ENCODE measurements at places on chromosomes 6 and 20. TPM values are rescaled to one million over a fixed set of nuclear protein-coding genes. Genes with fewer than 3 reads are reported as not detected.

DNA sequence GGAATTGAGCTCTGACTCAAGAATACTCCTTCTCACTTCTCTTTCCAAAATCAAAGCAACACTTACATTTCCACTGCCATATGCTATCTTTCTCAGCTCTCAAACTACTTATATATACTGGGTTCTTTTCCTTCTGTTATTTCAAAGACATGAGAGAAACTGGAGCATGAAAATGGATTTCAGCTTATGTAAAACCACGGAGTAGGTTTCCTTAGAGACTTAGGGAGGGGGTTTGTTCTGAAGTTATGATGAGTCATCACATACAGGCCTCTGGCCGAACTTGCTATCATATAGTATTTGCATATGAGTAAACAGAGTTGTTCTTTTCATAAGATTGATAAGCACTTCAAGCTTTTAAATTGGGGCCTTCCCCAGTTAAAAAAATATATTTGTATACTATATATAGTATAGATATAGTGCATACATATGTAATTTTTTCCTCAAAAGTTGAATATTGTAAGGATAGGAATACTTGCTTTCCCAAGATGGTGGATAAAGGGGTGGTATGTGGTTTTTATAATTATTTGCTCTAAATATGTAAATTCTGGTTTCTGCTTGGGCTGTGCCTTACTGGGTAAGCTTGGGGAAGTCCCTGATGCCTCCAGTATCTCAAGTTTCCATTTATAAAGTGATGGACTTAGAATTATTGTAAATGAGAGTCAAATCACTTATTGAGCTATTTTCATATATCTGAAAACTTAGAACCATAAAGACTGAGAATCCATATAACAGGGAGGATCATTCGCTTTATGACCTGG is 273.9 kb downstream of the RFPL4B start:
- H3K27me3 ChIP-seq: no peaks in the 10 kb centered on the region
- no peak overlapping the region for H3K4me3 ChIP-seq
- H3K27ac ChIP-seq: no peak overlapping the region
- no peaks in the 10 kb centered on the region for H3K36me3 ChIP-seq
- no peaks in the 10 kb centered on the region for H3K4me1 ChIP-seq
- no peak for DNase-seq

GRCh38 chr6:92647630-92648029 is 771.7 kb downstream of the EPHA7 start:
- H3K27ac ChIP-seq: no peak overlapping the region
- no peak overlapping the region for H3K4me3 ChIP-seq
- no peak for DNase-seq
- H3K4me1 ChIP-seq: no peaks in the 10 kb centered on the region
- H3K36me3 ChIP-seq: no peaks in the 10 kb centered on the region
- no peaks in the 10 kb centered on the region for H3K27me3 ChIP-seq

GRCh38 chr6:14934013-14934412 is 311.9 kb upstream of the JARID2 start:
- peaks cover 17% of the 10 kb centered on the region for H3K4me1 ChIP-seq
- H3K4me3 ChIP-seq: no peak overlapping the region
- no peak overlapping the region for H3K27ac ChIP-seq
- H3K36me3 ChIP-seq: no peaks in the 10 kb centered on the region

DNA sequence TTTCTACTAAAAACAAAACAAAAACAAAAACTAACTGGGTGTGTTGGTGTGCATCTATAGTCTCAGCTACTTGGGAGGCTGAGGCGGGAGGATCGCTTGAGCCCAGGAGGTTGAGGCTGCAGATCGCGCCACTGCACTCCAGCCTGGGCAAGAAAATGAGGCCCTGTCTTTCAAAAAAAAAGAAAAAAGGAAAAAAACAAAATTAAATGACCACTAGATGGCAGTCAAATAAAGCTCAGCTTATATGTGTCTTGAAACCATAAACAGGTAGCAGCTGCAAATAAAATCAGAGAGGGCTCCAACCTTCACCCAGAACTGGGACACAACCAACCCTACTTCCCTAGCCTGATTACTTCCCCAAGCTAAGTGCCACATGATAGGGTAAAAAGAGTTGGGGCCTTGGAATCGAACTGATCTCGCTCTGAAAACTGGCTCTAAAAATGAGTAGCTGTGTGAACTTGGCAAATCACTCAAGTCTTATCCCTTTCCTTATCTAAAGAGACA is 67.1 kb upstream of the ADGRF4 start:
- no peaks in the 10 kb centered on the region for H3K27me3 ChIP-seq
- peaks cover 4% of the 10 kb centered on the region for H3K4me1 ChIP-seq
- peak; percentile 30 for DNase-seq

DNA sequence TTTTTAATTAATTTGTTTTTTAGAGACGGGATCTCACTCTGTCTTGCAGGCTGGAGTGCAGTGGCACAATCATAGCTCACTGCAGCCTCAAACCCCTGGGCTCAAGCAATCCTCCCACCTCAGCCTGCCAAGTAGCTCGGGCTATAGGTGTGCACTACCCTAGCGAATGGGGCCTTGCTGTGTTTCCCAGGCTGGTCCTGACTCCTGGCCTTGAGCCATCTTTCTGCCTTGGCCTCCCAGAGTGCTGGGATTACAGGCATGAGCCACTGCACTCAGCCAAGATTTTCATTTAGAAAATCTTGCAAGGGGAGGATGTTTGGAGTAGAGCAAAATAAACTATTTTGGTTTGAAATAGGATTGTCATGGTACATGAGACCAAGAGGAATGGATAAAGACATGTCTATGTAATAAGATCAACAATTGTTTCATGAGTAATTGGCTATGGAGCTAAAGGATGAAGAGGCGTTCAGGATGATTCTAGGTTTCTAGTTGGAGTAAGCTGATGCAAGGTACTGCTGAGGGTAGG is 237.8 kb downstream of the UST start:
- H3K4me1 ChIP-seq: peaks cover 32% of the 10 kb centered on the region
- DNase-seq: no peak
- H3K27ac ChIP-seq: no peak overlapping the region
- H3K36me3 ChIP-seq: peaks cover 7% of the 10 kb centered on the region

- no peaks in the 10 kb centered on the region for H3K27me3 ChIP-seq
- DNase-seq: no peak
- H3K36me3 ChIP-seq: no peaks in the 10 kb centered on the region
- no peak overlapping the region for H3K4me3 ChIP-seq
- H3K27ac ChIP-seq: no peak overlapping the region
These were observed 272.1 kb upstream of the SGK1 start for GRCh38 chr6:134590004-134590403.

DNA sequence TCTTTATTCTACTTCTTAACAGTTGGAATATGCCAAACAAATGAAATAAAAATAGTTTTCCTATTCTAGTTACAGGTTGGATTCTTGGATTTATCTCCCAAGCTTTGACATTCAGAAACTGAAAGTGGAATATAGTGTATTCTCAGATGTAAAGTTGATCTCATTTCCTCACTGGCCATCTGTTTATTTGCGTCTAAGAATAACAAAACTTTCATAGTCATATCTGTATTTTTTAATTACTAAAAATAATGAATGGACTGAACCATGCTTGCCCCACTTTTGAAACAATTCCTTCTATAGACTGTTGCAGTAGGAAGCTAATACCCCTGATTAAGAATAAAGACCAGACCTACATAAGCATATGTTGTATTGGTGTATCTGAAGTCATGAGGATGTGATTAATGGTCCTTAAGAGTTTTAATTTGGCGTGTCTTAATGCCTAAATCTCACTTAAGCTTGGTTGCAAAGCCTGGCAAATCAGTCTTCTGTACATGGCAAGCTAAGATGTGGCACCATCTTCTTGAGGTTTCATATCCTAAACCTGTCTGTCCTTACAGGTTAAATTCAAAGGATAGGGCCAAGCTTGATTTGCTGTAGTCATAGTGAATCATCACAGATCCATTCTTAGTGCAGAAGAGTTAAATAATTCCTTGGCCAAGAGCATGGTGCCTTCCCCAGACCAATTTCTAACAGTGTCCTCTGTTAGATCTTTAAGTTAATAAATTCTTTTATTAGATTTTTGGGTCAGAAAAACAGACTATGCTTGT is 58.9 kb downstream of the FOXO3 start:
- no peak overlapping the region for H3K27ac ChIP-seq
- DNase-seq: no peak
- peaks cover 48% of the 10 kb centered on the region for H3K4me1 ChIP-seq
- no peaks in the 10 kb centered on the region for H3K36me3 ChIP-seq
- no peaks in the 10 kb centered on the region for H3K27me3 ChIP-seq

DNA sequence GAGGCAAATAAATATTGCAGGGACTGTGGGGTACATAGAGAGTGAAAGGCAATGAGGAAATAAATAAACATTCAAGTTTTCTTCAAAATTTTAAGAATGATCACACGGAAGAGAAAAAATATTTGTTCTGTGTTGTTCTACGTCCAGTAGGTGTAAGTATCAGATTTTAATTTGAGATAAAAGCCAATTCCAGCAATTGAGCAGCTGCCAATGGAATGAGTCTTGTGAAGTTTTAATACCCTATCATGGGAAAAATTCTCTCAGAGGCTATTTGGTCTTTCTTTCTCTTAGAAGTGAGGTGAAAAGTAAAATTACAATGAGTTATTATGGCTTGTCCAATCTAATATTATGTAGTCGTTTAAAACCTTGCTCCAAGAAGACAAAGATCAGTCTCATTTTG is 195.7 kb upstream of the CITED2 start:
- no peak for DNase-seq
- no peak overlapping the region for H3K4me3 ChIP-seq
- H3K36me3 ChIP-seq: no peaks in the 10 kb centered on the region
- H3K27me3 ChIP-seq: no peaks in the 10 kb centered on the region
- H3K27ac ChIP-seq: no peak overlapping the region
- no peaks in the 10 kb centered on the region for H3K4me1 ChIP-seq

GRCh38 chr6:38579010-38579628 is 60.6 kb downstream of the BTBD9 start:
- peaks cover 16% of the 10 kb centered on the region for H3K36me3 ChIP-seq
- H3K4me1 ChIP-seq: no peaks in the 10 kb centered on the region
- H3K27ac ChIP-seq: no peak overlapping the region

DNA sequence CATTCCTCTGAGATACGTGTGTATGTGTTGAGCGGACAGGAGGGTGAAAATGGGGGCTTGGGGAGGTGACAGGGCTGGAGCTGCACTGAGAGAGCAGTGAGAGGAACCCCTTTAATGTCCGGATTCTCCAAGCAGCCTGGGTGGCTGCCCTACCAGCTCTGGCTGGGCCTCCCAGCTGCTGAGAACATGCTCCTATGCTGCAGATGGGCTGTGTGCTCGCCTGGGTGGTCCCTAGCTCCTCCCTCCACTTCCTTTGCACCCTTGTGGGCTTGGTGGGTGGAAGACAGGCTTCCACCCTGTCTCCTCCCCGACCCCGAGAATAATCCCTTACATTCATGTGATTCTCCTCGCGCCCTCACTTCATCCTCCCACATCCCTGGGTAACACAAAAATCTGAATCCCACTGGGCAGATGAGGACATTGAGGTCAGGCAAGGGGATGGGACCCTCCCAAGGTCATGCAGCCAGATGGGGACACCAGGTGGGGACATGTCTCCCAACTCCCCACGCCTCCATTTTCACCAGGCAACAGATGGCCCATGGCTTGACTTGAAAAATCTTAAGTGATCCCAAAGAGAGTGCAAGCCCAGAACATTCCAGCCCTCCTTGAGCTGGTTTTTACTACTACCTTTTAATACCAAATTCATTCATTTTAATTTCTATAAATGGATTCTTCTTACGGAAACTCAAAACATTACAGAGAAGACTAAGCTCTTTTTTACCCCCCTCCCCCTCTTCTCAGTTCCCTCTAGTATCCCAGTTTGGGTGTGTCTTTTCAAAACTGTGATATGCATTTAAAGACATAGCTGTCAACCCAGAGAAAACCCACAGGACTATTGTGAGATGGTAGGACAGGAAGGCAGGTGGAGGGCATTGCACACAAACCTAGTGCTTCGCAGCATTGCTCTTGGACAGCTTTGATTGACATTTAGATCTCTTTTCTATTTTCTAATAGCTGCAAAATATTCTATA is 5.0 kb upstream of the PDRG1 start:
- H3K27me3 ChIP-seq: peaks cover 55% of the 10 kb centered on the region
- H3K27ac ChIP-seq: no peak overlapping the region
- peaks cover 4% of the 10 kb centered on the region for H3K4me1 ChIP-seq
- no peak for DNase-seq

GRCh38 chr6:83303426-83303825 is 110.3 kb downstream of the RWDD2A start:
- peaks cover 7% of the 10 kb centered on the region for H3K27me3 ChIP-seq
- H3K27ac ChIP-seq: no peak overlapping the region
- no peak overlapping the region for H3K4me3 ChIP-seq
- no peaks in the 10 kb centered on the region for H3K36me3 ChIP-seq

GRCh38 chr6:154615483-154616025 is 105.1 kb upstream of the CNKSR3 start:
- no peak for DNase-seq
- no peak overlapping the region for H3K4me3 ChIP-seq
- H3K27me3 ChIP-seq: peaks cover 17% of the 10 kb centered on the region
- no peak overlapping the region for H3K27ac ChIP-seq
- no peaks in the 10 kb centered on the region for H3K36me3 ChIP-seq

Gene RAB44
- not detected for polyA plus RNA-seq

Gene CLDN20
- polyA plus RNA-seq: not detected

Gene ECT2L
- not detected for polyA plus RNA-seq

Gene CST2
- not detected for polyA plus RNA-seq

Gene KHDC3L
- polyA plus RNA-seq: not detected
